ENCODE measurements at places on chromosomes 1 and 21.

DNA sequence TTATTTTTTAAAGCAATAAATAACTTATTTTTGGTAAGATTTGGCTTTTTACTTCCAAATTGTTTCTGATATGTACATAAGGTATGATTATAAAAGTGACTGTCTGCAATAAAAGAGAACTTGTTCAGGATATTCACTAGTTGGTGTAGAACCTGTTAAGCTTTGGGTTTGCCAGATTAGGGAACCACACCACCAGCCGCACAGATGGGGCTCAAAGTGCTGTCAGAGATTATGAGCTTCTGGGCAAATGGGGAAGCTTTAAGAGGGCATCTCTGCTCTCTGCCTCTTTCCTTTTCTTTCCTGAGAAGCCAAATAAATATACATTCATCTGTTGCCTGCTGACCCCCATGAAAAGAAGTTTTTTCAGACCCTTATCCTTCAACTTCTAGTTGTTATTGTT, 25.4 kb downstream of the IVNS1ABP start:
- DNase-seq: no peak

GRCh38 chr1:181603735-181604410, 120.6 kb downstream of the CACNA1E start:
- DNase-seq: no peak

- no peak for DNase-seq
Observed at GRCh38 chr21:23162198-23162946, 2164.2 kb downstream of the NCAM2 start.

- no peak for DNase-seq
Observed at GRCh38 chr21:41741253-41742072, 25.4 kb downstream of the RIPK4 start.

- DNase-seq: peak; percentile 85
Observed at GRCh38 chr1:35564037-35564883, 6.7 kb downstream of the NCDN start.

DNA sequence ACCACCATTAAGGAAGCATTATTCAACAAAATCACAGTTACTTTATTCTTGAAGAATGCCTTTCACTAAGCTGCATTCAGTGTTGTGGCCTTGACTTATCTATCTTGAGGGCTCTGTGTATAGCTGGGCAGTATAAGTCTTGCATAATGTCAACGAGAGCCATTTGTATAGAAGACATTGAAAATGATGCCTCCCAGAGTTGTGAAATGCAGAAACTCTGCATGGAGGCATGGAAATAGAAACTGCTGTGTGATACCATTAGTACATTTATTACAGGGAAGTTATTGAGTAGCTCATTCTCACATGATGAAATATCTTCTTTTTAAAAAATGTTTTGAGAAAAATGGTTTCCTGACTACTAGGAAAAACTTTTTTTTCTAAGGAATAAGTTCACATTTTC, 111.4 kb upstream of the SNX7 start:
- DNase-seq: no peak

- DNase-seq: no peak
Observed at GRCh38 chr1:57132993-57133622, 167.3 kb upstream of the C8B start.

GRCh38 chr1:215081661-215082531, 641 bp upstream of the KCNK2 start:
- DNase-seq: no peak

DNA sequence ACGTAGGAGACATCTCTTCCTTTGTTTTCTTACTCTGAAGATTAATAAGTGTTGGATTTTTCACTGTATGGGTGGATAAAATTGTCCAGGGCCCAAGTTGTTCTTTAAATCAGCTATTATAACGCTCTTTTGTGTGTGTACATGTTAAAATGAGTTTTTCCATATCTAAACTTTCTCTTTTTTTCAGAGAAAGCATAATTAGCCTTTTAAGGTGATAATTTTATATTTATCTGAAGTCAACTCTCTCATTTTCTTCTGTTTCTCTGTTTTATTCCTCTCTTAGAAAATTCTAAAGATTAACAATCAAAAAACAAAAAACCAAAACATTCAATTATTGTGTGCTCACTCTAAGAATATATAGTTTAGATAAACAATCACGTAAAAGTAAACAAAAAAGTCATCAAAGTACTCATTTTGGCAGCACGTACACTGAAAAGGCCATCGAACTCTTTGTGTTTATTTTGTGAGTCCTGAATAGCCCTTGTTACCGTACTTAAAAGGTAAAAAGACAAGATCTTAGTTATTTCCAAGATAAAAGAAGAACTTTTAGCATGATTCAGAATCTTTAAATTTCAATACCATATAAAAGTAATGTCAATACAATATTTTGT, 7.2 kb upstream of the CDC73 start:
- no peak for DNase-seq

DNA sequence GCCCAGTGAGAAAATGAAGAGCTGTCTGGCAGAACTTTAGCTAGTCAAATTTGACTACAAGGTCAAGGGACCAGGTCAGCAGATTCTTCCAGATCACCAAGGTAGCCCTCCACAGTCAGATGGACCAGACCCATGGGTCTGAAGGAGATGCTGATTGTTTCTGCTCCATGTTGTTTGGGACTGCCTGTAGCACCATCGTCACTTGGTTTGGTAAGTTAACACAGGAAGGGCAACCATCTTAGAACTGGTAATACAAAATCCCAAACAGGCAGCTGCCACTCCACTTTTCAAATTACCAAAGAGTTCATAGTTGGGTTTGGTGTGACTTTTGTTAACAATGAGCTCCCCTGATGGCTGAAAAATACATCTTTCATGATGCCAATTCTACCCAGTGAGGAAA, 9.0 kb downstream of the ITPKB start:
- no peak for DNase-seq

DNA sequence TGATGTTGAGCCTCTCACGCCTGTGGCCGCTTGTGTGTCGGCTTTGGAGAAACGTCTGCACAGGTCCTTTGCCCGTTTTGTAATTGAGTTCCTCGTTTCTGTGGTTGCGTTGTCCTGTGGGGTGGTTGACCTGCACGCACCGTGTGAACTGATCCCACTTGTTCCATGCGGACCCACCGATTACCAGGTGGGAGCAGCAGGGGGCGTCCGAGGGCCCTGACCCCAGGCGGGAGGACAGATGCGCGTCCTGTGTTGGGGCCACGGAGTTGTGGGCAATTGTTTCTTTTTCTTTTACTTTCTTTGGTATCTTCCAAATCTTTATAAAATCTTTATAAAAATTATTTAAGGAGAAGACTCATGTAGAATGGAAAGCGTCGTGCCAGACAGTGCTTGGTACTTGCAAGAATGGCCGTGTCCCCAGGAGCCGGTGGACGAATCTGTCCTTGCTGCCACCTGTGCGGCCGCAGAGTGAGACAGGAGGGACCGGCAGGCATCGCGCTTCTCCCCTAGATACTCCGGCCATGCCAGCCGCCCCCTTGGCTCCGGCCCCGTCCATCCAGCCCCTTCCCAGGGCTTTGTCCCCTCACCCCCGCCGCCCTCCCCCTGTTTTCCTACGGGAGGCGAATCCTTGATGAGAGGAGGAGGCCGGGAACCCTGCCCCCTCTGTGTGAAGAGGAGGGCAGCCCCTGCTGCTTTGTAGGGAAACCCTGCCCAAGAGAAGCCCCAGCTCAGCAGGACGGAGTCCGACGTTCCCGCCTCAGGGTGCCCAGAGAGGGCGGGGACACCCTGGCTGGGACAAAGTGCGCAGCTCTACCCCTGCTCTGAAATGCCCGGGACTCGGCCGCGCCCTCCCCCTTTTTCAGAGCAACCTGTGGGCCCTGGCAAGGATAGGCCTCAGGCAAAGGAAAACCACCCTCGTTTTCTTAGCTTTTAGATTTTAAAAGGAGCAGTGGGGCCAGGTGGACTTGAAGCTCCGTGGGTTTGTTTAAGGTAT, 41.7 kb downstream of the PRKCZ start:
- peak; percentile 64 for DNase-seq

DNA sequence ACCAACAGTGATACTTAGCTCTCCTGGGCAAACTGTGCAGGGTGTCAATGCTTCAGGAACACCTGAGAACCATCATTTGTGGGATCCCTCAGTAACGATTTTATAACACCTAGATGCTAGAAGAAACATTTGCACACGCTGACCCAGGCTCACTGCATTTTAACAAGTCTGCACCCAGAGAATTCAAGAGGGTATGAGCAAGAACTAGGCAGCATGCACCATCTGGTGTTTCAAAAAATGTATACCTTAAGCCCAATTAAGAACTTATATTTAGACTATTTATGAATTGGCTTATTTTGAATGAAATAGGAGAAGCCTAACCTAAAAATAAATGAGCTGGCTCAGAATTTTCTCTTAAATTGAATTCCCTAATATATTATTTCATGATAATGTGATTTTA, 400.5 kb downstream of the GPATCH2 start:
- DNase-seq: no peak

GRCh38 chr1:235888119-235888643, 21.5 kb upstream of the LYST start:
- DNase-seq: no peak

DNA sequence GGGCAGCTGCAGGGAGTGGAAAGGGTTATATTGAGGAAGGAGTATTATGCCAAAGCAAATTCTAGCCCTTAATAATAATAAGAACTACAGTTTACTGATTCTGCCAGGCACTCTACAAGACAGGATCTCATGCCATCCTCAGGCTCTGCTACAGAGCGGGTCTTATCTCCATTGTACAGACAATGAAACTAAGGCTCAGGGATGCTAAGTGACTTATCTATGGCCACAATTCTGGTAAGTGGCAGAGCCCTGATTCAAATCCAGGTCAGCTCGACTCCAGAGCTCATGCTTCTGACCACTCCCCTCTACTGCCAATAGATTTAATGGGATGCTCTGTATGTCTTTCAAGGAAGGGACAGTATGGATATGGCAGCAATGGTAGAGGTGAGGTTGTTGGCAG, 146.1 kb upstream of the CD34 start:
- DNase-seq: no peak

DNA sequence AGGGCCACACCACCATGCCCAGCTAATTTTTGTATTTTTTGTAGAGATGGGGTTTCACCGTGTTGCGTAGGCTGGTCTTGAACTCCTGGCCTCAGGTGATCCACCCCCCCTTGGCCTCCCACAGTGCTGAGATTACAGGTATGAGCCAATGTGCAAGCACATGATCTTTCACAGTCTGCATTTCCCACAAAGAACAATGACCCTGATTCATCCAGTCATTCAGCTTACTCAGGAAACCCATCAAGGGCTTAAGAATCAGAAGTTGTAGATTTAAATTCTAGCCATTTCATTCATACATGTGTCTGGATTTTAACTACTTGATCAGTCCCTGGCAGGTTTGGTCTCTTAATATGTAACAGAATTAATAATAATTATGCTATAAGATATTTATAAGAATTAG, 2065.7 kb downstream of the MRPL39 start:
- no peak for DNase-seq

- DNase-seq: no peak
Observed at GRCh38 chr1:150760013-150760412, 5.6 kb downstream of the CTSS start.

- DNase-seq: no peak
Observed at GRCh38 chr1:97651250-97651649, 269.6 kb downstream of the DPYD start.

GRCh38 chr1:100717218-100717617, 2.3 kb upstream of the VCAM1 start:
- no peak for DNase-seq

DNA sequence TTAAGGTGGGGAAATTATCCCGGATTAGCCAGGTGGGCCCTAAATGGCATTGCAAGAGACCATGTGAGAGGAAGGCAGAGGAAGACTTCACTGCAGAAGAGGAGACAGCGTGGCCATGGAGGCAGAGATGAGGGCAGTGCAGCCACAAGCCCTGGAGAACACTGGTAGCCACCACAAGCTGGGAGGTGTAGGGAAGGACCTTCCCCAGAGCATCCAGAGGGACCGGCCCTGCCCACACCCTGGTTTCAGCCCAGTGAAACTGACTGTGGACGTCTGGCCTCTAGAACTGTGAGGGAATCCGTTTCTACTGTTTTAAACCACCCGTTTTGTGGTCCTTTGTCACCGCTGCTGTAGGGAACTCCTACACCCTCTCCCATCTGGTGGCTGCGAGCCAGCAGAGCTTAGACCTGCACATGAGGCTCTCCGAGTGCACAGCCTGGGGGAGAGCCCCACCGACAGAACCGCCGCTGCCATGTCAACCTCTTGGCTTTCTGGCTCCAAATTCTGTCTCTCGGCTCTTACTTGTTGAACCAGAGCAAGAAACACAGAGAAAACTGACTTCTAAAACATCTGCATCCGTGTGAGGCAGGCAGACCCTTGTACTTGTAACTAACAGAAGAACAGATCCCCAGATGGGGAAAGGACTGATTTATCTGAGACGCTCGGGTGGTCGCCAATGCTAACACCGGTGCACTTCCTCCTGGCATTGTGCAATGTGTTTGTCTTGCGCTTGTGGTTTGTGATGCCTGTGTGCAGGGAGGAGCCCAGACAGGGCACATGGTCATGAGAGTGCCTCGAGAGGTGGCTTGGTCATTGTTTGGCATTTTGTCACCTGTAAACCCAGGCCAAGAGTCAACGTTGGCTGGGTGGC, 90.8 kb upstream of the TMPRSS2 start:
- no peak for DNase-seq

GRCh38 chr1:114623364-114623763, 41.9 kb upstream of the BCAS2 start:
- DNase-seq: no peak

DNA sequence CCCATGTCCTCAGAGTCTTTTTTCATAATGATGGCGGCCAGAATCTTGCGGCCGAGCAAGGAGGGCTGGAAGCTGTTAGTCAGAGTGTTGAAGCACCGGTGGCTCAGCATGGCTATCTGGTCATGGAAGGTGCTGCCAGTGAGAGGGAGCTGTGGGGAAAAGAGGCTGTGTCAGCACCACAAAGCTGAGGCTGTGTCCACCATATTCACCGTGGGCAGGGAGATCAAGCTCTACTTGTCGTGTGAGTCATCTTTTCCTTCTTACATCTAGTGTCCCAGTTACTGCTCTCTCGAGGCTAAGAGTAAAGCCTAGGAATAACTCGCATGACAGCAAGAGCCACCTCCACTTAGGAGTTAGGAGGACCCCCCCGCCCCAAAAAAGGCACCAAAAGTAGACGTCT, 18.2 kb downstream of the ADAR start:
- DNase-seq: no peak

- no peak for DNase-seq
Observed at GRCh38 chr1:246200225-246200624, 306.9 kb downstream of the SMYD3 start.

DNA sequence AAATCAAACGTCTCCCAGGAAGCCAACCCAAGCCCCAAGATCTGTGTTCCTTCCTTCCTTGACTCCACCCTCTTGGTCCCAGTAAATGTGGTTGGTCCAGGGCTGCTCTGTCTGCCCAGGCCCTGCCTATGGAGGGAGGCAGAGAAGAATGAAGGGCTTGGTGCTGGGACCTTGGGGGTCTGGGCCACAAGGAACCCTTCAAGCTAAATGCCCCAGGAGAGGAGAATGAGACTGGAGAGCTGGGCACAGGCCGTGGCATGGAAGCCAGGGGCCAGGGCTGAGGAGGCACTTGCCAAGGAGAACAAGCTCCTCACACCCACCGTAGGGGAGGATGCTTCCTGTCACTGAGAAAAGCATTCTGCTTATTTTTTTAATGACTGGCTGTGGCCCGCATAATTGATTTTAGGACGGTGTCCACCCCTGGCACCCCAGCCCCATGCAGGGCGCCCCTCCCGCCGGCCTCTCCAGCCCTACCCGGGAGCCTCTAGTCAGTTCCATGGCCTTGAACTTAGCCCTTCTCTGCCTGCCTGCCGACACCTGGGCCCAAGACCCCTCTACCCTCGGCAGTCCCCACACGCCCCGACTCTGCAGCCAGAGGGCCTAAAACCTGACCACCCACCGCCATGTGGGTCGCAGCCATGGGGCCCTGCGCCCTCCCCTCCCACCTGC, 889 bp downstream of the CLEC20A start:
- DNase-seq: no peak

Data from GM03348 (cell line).